ENCODE measurements at places on chromosomes 2 and 18.

- DNase-seq: no peak
These were observed 40.5 kb downstream of the HPCAL1 start for GRCh38 chr2:10343191-10343590.

- DNase-seq: peak; percentile 35
These were observed 827.0 kb downstream of the BCL11A start for GRCh38 chr2:59726228-59727120.

DNA sequence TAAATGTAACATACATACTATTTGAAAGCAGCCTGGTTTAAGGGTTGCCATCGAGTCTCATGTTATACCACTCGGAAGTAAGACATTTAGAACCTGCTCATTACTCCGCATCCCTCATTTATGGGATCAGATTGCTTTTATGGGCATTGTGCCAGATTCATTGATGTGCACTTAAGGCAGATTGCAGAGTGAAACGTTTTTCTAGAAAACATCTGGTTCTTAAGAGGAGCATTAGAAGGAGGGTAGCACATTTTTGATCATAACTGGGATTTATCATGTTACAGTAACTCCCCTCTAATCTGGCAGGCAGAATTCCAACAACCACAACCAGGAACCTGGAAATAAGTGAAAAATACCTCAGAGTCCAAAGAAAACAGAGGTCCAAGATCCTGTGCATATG is 74.2 kb upstream of the GALNT3 start:
- DNase-seq: no peak

DNA sequence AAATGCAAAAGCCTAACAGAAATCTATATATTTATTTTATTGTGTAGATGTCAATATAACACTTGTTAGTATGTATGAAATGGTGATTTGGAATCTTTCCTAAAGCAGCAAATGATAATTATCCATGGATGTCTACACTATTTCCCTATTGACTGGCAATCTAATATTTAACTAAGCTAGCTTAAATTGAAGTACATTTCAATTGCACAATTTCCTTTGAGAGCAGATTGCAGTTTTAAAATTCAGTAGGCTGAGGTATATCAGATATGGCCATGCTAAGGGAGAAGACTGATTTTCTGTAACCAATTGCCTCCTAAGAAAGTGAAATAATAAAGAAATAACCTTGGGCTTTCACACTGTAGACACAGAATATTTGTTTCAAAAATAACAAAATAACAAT is 90.1 kb upstream of the KCNJ3 start:
- no peak for DNase-seq

DNA sequence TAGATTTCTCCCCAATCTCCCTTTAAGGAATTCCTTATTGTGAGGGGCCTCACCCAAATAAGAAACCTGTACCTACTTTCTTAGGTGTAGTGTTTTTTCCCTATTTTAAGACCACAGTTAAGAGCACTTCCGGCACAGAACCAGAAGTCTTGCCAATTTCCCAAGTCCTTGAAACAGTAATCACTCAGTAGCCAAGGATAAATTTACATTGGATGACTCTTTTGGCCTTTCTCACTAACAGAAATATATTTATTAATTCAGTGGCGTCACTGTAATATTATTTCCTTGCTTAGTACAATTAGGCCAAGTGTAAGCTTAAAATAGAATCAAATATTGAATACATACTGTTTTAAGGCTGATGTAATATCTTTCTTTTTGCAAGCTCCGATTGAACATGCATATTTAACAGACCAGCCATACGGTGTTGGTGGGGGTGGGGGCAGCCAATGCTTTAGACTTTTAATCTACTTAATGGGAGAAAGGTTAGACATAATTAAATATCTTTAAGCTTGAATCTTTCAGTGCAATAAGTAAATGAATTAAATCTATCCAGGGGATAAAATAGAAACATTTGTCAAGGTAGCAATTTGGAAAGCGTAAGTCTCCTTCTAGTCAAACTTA is 50.8 kb upstream of the ITGA6 start:
- no peak for DNase-seq

- no peak for DNase-seq
These were observed 7.7 kb downstream of the OTX1 start for GRCh38 chr2:63058144-63058920.

DNA sequence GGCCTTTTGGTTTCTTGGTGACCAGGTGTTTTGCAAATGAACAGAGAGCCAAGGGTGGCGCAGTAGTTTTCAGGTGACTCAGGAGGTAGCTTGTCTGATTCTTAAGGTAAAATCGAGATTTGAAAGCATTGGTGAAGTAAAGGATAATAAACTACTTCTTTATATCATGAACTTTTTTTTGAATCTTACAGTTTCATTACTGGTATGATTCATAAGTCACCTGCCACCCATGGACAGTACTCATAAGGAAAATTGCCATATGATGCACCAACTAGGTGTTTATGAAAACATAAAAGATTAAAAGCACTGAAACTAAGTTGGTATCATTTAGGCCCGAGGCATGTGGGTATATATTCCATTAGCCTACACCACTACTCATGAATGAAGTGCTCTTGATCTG is 84.1 kb upstream of the MGAT5 start:
- DNase-seq: no peak

DNA sequence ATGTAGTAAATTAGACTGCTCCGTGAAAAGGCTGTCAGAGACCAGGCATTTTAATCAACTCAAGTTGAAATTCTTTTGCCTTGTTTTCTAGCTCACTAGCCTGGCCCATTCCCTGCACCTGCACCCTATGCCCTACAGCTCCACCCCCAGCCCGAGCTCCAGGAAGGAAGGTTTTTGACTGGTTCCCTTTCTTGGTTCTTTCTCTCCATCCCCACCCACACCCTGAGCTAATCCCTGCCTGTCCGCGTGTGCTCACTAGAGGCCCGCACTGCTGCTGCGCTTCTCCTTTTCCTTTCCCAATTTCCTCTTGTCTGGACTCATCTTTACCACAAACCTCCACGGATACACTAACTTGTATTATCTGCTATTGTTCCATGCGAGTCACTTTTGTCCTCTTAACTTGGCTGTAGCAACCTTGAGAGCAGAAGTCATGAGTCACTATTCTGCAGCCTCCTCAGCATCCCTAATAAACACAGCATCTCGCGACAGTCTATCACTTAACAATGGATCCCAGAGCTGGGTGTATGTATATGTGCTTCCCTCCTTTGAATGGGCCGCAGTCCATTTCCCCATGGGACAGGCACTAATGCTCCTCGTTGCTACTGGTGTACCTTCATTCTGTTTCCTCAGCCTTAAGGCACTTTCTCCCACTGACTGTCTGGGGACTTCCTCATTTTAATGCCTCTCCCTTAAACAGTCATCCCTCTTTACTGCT is 36.5 kb downstream of the COLEC12 start:
- DNase-seq: peak; percentile 89

- no peak for DNase-seq
These were observed 734 bp upstream of the RMC1 start for GRCh38 chr18:23502516-23503037.

DNA sequence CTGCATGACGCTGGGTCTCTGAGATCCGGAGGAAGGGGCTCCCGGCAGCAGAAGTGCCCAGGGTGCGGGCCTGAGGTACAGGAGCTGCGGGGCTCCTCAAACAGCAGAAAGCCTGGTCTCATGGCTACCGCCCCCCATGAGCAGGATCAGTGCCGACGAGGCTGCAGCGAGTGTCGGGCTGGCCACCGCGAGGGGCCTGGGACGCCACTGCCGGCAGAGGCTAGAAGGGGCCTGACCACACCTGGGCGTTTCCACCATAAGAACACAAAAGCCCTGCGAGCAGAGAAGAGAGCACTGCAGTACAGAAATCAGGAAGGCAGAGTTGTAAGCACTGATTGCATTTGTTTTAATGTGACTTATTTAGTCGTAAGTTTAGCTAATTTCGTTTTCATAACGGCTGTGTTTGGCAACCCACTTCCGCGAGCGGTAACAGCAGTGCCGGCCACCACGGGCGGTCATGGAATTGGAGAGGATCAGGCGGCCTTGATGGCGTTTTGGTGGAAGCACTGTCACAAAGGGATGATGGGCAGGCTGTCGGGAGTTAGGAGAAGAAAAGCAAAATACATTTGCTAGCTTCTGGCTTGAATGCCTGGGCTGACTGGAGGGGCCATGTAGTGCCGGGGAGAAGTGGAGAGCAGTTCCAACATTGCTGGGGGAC is 117.4 kb downstream of the HDAC4 start:
- no peak for DNase-seq

GRCh38 chr2:108413711-108414095 is 35.3 kb upstream of the GCC2 start:
- no peak for DNase-seq

- DNase-seq: no peak
These were observed 14.3 kb downstream of the MAP3K2 start for GRCh38 chr2:127373362-127374083.

GRCh38 chr18:45626330-45627203 is 11.3 kb downstream of the SLC14A2 start:
- DNase-seq: no peak

DNA sequence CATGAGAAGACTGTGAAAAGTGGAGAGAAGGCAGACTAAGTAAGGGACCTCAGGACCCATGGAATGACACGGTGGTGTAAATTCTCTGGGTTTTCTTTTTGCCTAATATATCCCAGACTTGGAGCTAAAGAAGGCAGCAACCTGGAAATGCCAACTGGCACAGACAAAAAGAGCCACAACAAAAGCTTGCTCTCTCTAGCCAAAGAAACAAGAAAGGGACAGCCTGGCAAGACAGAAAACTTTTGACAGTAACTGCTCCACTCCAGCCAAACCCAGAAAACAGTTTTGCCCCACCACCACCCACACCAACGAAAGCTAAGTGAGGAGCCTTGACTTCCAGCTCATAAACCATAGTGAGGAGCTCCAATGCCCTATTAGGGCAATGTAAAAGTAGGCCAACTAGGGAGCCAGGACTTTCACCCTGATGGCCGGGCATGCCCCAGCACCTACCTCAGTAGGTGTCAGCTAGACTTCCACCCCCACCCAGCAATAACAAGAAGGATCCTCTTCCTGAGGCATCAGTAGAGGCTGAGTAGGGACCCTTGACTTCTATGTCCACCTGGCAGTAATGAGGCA is 35.5 kb downstream of the PELI1 start:
- no peak for DNase-seq

DNA sequence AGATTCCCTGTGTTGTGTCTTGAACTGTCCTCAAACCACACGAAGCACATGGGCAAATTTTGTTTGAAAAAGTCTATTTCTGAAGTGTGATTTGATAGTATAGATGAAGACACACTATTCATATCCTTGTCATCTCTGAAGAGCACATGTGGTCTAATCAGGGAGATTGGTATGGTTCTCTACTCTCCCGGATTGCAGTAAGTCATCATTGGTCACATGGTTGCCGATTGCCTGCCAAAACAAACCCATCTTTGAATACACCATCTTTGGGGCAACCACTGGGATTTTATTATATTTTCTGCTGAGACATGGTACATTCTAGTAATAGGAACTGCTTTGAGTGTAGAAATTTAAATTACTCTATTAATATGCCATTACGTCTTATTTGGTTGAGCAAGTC is 186.9 kb downstream of the MYO1B start:
- no peak for DNase-seq

DNA sequence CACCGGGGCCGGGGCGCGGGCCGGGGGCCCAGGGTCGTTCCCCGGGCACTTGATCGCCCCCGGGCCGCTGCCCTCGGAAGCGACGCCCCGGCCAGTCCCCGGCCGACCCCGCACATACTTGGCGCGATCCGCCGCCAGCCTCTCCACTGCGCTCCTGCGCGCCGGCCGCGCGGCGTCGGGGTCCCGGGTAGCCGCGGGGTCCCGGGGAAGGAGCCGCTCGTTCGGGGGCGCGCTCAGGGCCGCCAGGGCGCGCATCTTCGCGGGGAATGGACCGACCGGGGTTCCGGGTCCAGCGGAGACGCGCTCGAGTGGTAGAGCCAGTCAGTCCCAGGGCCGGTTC is 204 bp downstream of the FAM110C start:
- DNase-seq: no peak

- DNase-seq: no peak
These were observed 89.7 kb downstream of the USP40 start for GRCh38 chr2:233476651-233477547.

GRCh38 chr18:10985689-10986088 is 163.7 kb downstream of the PIEZO2 start:
- no peak for DNase-seq

GRCh38 chr2:163741435-163741834 is 5.6 kb upstream of the FIGN start:
- DNase-seq: no peak

- no peak for DNase-seq
These were observed 990 bp downstream of the EPAS1 start for GRCh38 chr2:46298272-46298521.

DNA sequence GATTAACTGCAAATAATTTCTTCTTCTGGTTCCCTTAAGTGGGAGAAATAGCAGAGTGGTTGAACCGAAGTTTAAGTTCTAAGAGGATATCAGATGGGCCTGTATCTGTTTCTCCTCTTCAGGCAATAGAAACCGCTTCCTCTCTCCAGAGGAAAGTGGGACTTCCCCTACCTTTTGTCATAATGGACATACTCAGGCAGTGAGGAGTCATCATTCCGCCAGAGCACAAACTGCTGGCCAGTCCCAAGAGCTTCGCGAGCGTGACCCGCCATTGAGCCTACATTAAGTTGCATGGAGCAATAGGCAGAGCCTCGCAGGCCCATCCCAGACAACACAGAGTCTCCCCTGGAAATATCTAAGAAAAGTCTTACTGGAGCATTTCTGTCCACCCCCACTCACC is 158.9 kb downstream of the LDLRAD4 start:
- DNase-seq: peak; percentile 70

- no peak for DNase-seq
These were observed 145.4 kb upstream of the ETAA1 start for GRCh38 chr2:67251741-67252140.

- DNase-seq: no peak
These were observed 52.8 kb upstream of the NRXN1 start for GRCh38 chr2:51084750-51085149.

DNA sequence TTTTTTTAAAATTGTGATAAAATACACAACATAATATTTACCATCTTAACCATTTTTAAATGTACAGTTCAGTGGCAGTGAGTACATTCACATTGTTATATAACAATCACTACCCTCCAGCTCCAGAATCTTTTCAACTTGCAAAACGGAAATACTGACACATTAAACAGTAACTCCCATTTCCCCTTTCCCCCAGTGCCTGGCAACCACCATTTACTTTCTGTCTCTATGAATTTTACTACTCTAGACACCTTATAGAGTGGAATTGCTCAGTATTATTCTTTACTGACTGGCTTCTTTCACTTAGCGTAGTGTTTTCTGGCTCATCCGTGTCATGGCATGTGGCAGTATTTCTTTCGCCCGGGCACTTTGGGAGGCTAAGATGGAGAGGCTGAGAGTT is 32.6 kb downstream of the FASTKD2 start:
- DNase-seq: peak; percentile 72

GRCh38 chr2:171404261-171404660 is 29.5 kb downstream of the METTL8 start:
- no peak for DNase-seq

DNA sequence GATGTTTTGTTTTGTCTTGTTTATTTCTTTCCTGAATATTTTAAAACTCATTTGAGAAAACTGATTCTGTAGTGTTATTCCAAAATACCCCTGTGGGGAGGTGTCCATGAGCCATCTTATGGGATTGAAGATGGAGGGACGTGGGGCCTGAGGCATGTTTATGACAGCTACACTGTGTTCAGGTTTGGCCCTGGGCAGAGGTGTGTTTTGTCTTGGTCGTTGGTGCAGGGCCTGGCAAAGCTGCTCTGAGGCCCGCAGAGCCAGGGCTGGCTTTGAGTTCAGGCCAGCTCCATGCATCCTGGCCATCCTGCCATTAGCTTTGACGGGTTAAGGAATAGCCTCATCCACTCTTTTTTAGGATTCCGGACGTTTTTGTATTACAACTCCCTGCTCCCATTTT is 68.9 kb downstream of the TMEM18 start:
- no peak for DNase-seq
